ENCODE measurements at places on chromosomes 6 and 20.

DNA sequence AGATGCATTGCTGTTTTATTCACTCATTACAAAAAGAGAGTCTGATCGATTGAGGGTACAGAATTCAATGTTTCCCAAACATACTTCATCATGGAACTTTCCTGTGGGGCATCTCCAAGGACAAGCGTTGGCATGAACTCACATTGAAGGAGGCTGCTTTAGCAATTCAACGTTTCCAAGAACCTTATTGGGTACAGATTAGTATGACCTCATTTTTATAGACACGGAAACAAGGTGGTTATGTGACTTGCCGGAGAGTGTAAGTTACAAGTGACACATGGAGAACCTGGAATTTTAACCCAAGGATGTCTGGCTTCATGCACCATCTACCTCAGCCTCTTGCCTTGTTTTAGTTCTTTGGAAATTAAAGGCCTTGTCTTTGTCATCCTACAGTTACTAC, 8.8 kb downstream of the GPR31 start:
- DNase-seq: no peak

DNA sequence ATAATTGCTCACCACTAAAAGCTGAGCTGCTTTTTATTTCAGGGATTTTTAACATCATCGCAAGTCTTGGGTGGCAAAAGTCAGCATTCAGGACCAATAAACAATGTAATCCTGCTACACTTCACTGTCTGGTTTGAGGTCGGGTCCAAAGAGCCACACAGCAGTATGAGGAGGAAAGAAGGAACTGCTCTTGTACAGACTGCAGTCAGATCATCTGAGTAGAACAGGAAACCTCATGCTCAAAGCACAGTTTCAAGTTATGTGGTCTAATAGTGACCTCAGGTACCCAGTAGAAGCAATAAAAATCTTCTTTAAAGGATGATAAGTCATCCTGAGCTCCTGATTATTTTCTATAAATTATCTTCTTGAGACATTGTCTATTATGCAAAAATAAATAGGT, 211.4 kb downstream of the FUT9 start:
- no peak for DNase-seq

GRCh38 chr6:123769431-123769830, 34.2 kb upstream of the NKAIN2 start:
- no peak for DNase-seq

GRCh38 chr6:128337619-128338018, 182.8 kb downstream of the PTPRK start:
- no peak for DNase-seq

DNA sequence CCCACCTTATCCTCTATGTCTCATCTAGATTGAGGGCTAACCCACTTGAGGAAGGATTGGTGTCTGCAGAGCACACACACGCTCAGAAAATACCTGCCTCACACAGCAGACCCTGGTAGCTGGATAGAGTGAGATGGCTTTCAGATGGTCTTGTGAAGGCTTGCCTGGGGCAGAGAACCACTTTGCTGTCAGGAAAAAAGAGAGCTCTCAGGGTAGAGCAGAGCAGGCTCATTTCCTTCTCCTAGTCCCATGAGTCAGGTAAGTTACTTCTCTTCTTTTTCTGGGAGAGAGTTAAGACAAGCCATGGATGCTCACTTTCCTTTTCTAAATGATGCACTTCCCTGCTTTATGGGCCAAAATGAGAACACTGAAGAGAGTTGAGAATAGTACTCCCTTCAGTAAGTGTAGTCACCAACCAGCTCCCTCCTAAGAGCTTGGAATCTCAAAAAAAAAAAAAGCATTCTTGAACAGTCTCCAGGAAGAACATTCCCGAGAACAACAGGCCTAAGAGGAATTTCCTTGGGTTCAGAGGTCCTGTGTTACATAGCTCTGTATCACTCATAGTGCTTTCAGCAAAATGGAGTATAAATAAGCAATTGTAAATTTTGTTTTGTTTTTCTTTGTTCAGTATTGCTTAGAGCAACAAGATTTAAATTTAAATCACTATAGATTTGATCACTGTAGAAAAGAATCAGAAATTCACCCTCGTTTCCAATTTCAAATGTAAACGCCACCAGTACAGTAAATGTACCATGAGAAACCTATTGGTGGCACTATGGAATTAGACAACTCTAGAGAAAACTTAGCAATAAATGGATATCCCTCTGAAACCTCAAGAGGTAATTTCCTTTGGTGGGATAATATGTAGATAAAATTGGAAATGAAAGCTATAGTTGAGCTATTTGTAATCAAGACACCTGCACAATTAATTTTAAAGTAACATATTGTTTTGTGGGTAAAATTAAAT, 530.3 kb downstream of the RFPL4B start:
- DNase-seq: no peak

- no peak for DNase-seq
Measured at GRCh38 chr20:37341632-37342031, 4.3 kb upstream of the SRC start.

DNA sequence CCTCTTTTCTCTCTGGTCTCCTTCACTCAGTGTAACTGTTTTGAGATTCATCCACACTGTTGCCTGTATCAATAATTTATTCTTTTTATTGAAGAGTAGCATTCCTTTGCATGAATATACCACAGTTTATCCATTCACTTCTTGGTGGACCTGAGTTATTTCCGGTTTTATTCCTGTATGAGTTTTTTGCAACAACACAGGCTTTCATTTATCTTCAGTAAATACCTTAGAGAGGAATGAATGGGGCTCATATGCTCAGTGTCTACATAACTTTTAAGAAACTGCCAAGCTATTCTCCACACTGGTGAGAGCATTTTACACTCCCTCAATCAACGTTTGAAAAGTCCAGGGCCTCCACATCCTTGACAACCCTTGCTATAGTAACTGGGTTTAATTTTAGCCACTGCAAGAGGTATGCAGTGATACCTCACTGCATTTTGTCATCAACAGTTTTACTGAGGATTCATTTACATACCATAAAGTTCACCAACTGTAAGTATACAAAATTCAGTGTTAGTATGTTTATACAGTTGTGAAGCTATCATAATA, 154.6 kb downstream of the PDE10A start:
- no peak for DNase-seq

DNA sequence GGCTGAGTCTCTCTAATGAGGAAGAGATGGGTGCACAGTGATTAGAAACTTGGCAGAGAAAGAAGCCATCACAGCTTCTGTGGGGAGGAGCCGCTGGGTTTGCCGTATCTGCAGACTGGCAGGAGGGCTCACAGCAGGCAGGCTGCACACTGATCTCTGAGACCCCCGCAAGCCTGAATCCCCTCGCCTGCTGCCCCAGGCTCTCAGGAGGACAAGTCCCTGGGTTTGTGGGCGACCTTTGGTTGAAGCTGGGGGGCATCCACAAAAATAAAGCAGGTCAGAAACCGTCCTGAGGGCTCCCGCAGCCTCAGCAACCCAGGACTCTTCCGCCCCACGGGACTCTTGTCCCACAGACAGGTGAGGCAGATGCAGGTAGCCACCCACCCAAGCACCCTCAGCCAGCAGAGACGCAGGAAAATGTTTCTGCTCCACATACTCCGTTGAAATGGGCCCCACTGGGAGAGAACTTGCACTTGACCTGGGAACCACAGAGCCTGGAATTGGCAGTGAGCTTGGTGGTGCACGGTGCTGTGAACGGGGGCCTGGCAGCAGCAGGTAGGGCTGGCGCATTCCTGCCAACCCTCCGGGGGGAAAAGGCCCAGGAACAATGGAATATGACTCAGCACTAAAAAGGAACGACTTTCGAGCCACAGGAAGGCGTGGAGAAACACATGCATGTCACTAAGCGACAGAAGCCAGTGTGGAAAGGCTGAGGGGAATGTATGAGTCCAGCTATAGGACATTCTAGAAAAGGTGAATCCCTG, 89.9 kb downstream of the YTHDF1 start:
- no peak for DNase-seq

DNA sequence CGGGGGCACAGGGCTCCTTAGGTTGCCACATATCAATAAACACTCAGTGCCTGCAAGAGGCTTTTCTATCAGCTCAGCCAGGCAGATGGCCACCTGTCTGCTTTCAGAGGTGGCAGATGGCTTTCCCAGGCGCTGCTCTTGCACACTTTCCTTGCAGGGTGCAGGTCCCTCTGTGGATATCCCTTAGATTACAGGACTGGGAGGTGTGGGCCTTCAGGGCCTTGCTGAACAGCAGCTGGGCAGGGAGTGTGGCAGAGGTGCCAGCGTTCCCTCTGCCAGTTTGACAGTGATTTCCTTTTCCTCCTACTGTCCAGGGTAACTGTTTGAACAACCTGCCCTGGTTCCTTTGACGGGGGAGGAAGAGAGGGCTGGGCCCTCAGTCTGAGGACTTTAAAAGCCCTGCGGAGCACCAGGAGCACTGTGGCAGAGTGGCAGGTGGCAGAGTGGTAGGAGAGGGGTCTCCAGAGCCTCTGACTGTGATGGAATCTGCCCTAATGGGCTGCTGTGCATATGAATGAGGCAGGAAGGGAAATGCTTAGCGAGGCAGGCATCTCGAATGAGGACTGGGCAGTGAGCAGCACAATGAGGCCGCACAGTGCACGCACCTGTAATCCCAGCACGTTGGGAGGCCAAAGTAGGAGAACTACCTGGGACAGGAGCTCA, 34.2 kb downstream of the ABHD12 start:
- no peak for DNase-seq

DNA sequence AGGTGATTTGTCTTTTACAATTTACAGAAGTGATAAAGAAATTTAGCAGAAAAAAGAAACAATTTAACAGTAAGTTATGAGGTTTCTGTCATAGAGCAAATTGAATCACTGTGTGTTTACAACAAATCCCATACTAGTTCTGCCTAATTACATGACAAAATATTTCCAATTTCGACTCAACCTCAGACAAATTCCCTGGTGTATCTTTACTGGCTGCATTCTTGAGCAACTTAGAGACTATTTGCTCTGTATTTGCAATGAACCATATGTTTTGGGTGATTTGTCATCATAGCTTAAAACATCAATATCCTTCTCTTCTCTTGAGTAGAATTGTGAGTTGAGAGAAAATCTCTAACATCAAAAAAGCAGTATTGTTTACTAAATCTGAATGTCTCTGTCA, 128.7 kb downstream of the SIM1 start:
- no peak for DNase-seq

GRCh38 chr20:3820901-3821727, 767 bp downstream of the AP5S1 start:
- no peak for DNase-seq

- no peak for DNase-seq
Measured at GRCh38 chr6:97222903-97223302, 60.1 kb downstream of the MMS22L start.

DNA sequence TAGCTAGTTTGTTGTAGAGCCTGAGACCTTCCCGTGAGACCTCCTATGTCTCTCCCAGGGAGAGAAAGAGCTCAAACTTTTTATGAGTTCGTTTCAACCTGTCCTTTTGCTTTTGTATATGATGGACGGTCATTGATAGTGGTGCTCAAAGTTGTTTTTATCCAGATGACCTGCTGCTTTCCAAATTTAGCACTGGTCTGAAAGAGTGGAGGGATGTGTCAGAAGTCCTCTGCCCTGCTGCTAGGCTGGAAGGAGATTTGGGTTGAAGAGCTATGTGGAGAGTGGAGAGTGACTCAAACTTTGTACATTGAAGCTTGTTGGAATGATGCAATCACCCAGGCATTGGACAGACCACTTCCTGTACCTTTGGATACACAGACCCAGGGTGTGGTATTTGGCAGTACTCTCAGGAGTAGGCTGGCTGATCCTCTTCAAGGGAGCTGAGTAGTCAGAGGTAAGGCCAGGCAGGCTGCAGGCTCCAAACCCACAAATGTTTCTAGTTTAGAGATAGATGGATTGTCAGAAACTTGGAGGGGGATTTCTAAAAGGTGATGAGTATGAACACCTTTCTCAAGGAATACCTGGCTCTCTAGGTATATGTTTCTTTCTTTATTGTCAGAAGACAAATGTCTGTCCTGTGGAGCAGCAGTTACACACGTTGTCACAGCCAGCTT, 49.4 kb upstream of the RREB1 start:
- DNase-seq: no peak

DNA sequence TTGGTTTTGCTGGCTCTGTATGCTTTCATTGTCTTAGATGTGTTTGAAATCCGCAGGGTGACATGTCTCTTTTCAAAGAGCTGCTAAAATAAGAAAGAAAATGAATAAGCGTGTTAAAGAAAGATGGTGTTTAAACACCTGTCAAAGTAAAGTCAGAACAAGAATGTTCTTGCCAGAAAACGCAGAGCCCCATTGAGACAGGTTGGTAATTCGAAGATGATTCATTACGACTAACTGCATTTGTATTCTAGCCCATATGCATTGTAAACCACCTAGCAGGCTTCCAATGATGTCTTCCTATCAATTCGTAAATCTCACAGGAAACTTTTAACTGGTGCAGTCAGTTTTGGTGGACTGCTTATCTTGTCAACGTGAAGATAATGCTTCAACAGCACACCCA, 16.8 kb downstream of the PHACTR2 start:
- no peak for DNase-seq

DNA sequence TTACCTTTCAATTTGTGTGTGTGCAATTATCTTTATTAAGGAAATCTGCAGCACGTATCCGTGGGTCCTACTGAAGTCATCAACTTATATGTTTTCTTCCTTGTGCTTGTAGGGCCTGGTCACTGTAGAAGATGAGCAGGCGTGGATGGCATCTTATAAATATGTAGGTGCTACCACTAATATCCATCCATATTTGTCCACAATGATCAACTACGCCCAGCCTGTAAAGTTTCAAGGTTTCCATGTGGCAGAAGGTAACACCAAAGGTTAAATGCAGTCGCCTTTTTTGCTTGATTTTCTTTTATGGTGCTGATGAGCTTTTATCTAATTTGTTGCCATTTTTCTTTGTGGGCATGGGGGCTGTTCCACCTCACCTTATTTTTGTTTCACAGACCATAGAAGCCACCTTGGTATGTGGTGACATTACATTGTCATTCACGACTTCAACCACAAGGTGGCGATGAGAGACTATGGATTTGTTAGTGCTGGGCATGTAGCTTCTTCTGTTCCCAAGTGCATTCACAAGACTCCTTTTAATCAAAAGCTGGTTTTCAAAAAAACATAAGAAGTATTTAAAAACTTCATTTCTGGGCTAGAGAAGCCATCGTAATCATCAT, 106.5 kb upstream of the LAMP5 start:
- no peak for DNase-seq

- no peak for DNase-seq
Measured at GRCh38 chr6:147238164-147238563, 33.9 kb downstream of the STXBP5 start.

DNA sequence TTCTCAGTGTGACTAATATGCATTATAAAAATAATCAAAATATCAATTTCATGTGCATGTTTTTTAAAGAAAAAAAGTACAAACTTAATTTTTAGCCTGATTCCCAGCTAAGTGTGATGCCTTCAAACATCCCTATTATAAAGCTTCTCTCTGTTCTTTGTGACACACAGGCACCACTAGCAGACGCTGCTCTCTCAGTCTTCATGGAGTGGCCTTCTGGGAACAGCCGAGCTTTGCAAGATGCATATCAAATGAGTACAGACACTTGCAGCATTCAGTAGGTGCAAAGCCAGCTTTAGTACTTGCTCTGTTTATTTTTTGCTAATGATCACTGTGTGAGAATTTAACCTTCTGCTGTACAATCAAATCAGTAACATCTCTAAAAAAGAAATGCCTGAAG, 340.0 kb downstream of the ADGRB3 start:
- no peak for DNase-seq

- DNase-seq: no peak
Measured at GRCh38 chr6:63783096-63783495, 147.5 kb downstream of the PHF3 start.

All from stimulated activated CD8-positive, alpha-beta memory T cell treated with anti-CD3 and anti-CD28 coated beads, Interleukin-7, amount 100 ng/mL, for 4 hours (primary cell).